ENCODE measurements at places on chromosomes 1 and 21. TPM values are rescaled to one million over a fixed set of nuclear protein-coding genes. Genes with fewer than 3 reads are reported as not detected.

- DNase-seq: no peak
These were observed 7.5 kb downstream of the CLDN14 start for GRCh38 chr21:36472377-36472776.

GRCh38 chr1:34627465-34628240 lies 127.2 kb upstream of the GJB5 start:
- no peak for DNase-seq

DNA sequence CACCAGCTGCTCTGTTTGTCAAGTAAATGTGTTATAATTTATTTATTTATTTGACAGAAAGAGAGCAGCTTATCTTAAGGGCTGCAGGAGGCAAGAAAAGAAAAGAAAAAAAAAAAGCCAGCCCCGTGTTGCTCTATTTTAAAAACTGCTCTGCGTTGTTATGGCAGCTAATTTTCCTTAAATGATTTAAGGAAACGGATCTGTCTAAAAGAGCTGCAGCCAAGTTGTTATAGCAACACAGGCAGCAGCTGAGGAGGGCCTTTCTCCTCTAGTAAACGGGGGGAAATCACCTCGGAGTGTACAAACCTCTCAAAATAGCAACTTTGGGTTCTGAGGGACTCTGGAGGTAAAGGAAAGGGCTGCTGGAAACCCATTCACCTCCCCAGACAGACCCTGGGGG lies 149.2 kb downstream of the BEND5 start:
- no peak for DNase-seq

DNA sequence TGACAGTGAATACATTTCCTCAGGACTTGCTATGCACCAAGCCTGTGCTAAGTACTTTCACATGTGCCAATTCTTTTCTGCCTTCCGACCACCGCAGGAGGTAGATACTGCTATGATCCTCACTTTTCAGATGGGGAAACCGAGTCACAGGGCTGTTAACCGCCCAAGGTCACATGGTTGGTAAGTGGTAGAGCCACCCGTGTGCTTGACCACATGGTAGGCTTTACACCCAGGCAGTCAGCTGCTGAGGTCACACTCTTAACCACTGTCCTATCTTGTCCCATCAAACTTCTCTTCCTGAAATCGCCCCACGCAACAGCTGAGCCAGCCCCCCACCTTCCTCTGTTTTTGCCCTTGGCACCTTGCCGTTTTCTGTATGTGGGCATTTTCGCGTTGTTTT lies 31.0 kb upstream of the SDHB start:
- no peak for DNase-seq

The SORT1 gene
- polyA plus RNA-seq: 34.4 TPM

The OR2L13 gene
- polyA plus RNA-seq: not detected

The HMCN1 gene
- 2.3 TPM for polyA plus RNA-seq

- DNase-seq: no peak
These were observed 38.1 kb downstream of the TOMM20 start for GRCh38 chr1:235090406-235091069.

The DMRTA2 gene
- polyA plus RNA-seq: not detected

GRCh38 chr1:6281511-6282402 lies 20.9 kb upstream of the GPR153 start:
- DNase-seq: peak; percentile 53

The PLA2G2F gene
- not detected for polyA plus RNA-seq

Measured in hepatocyte (in vitro differentiated cells).